Nucleus accumbens (tissue), 56 donors: ENCODE measurements at places on chromosomes 7 and 10.

DNA sequence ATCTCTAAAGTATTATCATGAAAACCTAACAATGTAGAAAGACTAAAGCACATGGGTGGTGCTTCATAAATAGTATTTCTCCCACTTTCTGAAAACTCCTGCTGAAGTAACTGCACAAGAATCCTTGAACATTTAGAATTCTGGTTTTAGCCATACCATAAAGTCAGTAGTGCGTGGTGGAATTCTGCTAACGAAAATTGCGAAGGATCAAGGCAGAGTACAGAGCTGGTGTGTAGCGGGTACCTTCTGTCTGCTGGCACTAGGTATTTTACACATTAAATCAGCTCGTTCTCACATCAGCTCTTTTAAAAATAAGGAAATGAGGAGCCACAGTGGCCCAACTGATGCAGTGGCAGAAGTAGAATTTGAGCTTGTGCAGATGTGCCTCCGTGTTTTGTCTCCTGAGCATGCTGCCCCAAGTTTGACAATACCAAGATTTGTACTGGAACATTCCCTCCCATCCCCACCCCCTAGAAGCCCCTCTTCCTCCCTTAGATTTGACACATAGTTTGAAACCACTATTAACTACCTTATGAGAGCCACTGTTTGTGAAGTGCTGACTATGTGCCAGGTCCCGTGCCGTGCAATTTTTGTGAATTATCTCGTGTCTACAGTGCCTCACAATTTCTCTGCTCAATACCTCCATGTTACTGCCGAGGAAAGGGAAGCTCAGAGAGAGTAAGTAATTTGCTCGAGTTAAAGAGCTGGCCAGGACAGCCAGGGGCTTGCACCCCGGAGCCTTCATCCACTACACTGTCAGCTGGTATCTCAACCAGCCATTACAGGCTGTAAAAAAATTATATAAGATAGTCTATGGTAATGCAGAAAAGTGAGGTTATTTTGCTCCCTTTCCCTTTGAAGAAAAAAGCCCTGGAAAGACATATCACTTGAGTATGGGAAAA is 66.9 kb downstream of the EGFR start:
- no peak for DNase-seq

- DNase-seq = no peak
These were observed 16.4 kb downstream of the OPN1SW start for GRCh38 chr7:128759242-128759641.

DNA sequence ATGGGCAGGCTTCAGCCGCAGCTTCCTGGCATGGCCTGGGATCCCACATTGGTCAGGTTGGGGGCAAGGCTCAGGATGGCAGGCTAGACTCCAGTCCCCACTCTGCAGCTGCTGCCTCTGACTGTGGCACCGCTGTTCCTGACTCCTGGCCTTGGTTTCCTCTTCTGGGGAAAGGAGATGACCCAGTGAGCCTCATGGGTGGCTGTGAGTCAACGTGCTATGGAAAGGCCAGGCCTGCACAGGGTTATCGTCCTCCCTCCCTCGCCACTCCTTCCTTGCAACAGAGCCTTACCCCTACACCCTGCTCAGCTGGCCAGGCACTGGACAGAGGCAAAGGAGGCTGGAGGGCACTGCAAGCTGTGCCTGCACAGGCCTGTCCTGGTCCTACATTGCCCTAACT is 36.1 kb upstream of the CHST15 start:
- DNase-seq = no peak

DNA sequence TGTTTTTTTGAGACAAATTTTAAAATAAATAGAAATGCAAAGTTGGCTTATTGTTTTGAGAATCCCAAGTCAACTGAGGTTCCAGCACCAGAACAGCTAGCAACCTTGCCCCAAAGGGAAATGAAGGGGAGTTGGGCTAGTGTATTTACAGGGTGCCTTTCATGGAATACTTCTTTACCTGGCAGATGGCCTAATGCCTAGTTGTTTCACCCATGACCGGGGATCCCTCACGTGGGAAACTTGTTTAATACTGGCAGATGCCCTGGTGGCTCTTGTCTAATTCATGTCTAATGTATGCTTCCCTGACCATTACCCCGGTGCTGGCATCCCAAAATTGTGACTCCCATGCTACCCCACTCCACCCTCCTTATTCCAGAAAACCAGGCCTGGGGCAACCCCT is 861.1 kb upstream of the ZWINT start:
- DNase-seq = no peak

DNA sequence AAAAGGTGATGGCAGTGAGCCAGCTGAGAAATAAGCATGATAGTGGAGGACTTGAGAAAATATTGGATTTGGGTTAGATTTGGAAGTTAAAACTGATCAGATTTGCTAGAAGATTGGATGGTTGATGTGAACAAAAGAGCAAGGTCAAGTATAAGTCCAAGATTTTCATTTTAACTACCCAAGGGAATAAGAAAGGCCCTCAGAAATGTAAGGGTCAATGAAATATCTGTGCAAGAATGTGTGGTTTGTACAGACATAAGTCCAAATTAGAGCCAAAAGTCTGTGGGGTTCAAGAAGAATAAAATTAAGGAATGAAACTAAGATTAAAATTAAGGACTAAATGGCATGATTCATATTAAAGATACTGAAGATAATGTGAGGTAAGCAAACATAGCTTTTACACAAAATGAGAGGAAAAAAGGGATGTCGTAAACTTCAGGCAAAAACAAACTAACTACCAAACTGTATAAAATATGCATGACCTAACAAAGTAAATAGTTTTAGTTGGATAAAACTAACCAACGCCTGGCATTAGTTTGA is 78.4 kb upstream of the CACNA2D1 start:
- DNase-seq = no peak

GRCh38 chr10:55500931-55501559 is 700.0 kb upstream of the PCDH15 start:
- no peak for DNase-seq

GRCh38 chr7:92856436-92856835 is 20.1 kb upstream of the CDK6 start:
- DNase-seq = no peak

DNA sequence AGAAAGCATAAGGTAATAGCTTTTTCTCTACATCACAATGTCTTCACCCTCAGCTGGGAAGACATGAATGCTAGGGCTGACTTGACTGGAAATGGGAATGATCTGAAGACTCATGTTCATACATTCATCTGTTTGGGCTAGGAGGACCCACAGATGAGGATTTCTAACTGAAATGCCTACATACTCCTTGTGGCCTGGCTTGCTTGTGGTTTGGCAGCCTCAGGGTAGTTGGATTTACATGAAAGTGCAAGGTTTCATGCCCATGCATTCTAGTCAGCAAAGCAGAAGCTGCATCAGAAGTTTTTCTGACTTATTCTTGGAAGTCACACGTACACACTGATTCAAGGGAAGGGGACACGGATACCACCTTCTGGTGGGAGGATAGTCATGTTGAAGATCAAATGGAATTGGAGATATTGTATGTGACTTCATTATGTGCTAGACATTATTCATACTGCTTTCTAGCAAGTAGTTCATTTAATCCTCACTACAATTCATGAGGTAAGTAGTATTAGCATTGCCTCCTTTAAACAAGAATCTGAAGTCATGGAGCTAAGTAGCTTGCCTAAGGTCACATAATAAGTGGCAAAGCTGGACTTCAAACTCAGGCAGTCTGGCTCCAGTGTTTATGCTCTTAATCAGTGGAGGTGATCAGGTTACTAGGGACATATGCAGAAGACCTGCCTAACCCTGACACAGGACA is 957.0 kb downstream of the LRMDA start:
- DNase-seq = no peak

DNA sequence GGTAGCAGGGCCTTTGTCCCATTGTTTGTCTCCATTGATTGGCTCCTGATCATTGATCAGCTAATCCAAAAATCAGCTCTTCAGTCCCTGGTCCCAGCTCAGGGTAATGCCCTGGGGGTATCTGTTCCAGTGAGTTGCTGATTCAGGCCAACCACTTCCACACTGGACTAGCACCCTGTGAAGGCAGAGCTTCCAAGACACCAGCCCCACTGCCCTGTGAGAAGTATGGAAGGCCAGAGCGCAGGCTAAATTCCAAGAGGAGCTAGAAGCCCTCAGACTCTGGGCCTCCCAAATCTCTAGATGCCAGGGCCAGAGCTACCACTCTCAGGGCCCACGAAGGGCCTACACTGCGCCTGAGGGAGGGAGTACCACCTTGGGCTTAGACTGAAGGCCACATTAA is 10.4 kb downstream of the TMEM72 start:
- no peak for DNase-seq

GRCh38 chr10:29039677-29040189 is 249.1 kb upstream of the LYZL1 start:
- DNase-seq = no peak

GRCh38 chr10:110421512-110422138 is 76.1 kb upstream of the DUSP5 start:
- no peak for DNase-seq

DNA sequence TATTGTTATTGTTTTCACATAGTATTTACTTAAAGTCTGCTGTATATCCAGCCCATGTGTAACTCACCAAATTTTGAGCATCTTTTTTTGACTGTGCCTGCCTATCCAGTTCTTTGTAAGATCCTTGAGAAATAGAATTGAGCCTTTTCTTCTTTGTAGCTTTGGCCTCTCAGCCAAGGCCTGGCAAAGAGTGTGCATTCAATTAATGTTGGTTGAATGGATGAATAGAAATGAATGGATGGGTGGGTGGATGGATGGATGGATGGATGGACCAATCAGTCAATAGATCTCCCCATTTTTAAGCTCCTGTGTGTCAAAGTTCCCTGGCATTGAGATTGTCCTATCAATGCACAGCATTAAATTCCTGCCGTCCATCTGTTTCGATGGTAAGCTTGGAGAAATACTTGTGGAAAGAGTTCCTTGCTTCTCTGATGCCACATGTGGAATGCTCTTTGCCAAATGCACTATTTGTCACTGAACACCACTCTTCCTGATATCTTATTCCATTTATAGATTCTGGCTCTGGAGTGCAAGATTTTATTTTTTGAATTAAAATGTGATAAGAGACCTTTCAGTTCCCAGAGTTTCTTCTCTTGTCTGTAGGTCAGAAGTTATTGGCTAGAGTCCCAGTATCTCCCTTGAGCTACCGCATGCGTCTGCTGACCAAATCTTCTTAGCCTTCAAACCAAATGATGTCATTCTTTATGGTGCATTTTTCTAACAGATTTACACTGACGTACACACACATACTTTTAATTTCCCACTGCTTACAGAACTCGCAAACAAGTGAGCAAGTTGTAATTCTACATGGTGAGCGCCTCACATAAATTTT is 20.7 kb upstream of the ADRB1 start:
- DNase-seq = no peak

GRCh38 chr7:74217455-74218342 is 7.9 kb downstream of the LAT2 start:
- DNase-seq = no peak

GRCh38 chr7:99171731-99172130 is 27.8 kb upstream of the SMURF1 start:
- no peak for DNase-seq

- no peak for DNase-seq
These were observed 2.0 kb downstream of the RTKN2 start for GRCh38 chr10:62266611-62267010.

- DNase-seq = no peak
These were observed 531.8 kb upstream of the C7orf33 start for GRCh38 chr7:148058753-148059152.

DNA sequence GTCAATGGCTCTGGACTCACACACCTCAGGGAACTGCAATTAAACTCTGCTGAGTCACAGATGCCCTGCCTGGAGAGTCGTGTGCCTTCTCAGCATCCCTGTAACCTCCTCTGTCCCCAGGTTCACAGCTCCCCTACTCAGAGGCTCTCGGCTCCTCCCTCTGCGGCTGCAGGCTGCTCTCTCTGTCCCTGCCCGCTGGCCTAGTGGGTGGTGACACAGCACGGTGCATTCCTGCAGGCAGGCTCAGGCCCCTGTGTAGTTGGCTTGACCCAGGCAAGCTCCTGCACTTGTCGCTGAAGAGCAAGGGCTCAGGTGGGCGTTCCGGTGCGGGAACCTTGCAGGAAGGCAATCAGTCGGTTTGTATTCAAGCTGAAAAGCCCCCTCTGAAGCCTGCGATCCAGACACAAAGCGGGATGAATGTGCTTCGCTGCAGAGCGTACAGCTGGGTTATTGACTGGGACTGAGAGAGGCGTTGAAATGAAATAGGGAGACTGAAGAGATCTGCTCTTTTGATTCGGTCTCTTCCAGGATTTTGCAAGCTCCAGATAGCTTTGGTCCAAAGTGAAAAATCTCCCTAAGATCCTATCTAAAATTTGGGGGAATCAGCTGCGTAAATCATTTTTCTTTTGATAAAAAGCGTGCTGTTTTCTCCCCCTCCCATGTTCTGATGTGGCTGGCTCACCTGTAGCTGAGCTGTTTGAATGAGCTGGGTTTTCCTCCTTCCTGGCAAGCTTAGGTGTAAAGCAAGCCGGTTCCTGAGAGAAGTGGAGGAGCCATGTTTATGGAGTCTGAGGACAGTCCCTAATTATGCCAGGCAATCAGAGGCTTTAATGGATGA is 208.7 kb upstream of the PHYHIPL start:
- peak; percentile 44 for DNase-seq

- no peak for DNase-seq
These were observed 239.1 kb downstream of the ZMYND11 start for GRCh38 chr10:374354-374753.

DNA sequence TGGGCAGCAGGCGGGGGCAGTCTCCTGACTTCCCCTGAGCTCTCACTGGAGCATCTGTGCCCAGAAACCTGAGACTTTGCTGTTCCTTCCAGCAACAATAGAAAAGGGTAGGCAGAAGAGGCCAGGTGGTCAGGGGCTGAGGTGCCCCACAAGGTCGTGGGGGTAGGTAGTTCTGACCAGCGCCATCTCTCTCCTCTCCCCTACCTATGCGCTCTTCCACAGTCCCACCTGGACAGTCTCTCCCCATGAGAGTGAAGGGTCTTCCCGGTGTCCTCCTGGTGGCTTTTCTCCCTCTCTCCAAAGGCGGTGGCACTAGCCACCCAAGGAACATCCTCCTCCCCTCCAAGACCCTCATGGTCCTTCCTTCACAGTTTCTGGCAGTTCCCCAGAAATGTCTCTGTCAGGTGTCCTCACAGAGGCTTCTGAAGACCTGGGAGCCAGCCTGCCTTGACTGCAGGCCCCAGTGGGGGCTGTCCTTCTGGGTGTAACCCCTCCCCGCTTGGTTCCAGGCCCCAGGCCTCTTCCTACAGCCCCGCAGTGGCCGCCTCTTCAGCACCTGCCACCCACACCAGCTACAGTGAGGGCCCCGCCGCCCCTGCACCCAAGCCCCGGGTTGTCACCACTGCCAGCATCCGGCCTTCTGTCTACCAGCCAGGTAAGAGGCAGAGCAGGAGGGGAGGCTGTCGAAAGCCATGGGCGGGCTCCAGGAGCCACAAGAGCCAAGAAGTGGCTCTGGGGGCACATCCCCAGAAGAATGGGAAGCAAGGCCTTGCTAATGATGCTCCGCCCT is 41.3 kb downstream of the LDB3 start:
- DNase-seq = no peak

GRCh38 chr7:30348083-30348560 is 63.7 kb downstream of the ZNRF2 start:
- DNase-seq = no peak

DNA sequence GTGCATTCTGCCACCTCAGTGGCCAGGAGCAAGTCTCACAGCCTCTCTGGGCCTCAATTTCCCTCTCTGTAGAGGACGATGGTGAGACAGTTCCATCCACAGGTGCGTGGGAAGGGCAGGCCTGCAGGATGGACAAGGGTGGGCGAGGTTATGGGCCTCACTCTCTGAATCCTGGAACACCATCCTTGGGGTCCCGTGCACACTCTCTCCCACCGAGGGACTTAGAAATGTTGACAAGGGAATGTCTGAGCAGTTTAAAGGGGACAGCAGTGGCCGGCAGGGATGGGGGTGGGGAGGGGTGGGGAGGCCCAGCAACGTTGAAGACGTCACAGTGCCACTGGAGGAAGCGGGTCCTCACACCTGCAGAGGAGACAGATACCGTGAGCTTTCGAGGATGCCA is 111.5 kb downstream of the FOXL3 start:
- no peak for DNase-seq
